Activated naive CD8-positive, alpha-beta T cell treated with anti-CD3 and anti-CD28 coated beads, Interleukin-2, amount 50 U/mL, for 24 hours (primary cell): ENCODE measurements at places on chromosomes 3 and 15.

- H3K4me1 ChIP-seq = peaks cover 30% of the 10 kb centered on the region
- no peaks in the 10 kb centered on the region for H3K27me3 ChIP-seq
- no peak overlapping the region for H3K4me3 ChIP-seq
- peaks cover 90% of the 10 kb centered on the region for H3K36me3 ChIP-seq
- DNase-seq = no peak
Measured at GRCh38 chr15:25401501-25401900, 37.3 kb downstream of the UBE3A start.

GRCh38 chr3:102398176-102398575 lies 36.6 kb upstream of the ZPLD1 start:
- H3K27ac ChIP-seq = no peak overlapping the region
- no peaks in the 10 kb centered on the region for H3K27me3 ChIP-seq
- H3K36me3 ChIP-seq = no peaks in the 10 kb centered on the region
- H3K4me1 ChIP-seq = no peaks in the 10 kb centered on the region
- no peak for DNase-seq

- H3K4me3 ChIP-seq = no peak overlapping the region
- H3K4me1 ChIP-seq = peaks cover 68% of the 10 kb centered on the region
- DNase-seq = peak; percentile 69
- peaks cover 29% of the 10 kb centered on the region for H3K36me3 ChIP-seq
- no peaks in the 10 kb centered on the region for H3K27me3 ChIP-seq
Measured at GRCh38 chr3:71063773-71064290, 519.7 kb downstream of the FOXP1 start.

- H3K36me3 ChIP-seq = no peaks in the 10 kb centered on the region
- H3K27me3 ChIP-seq = no peaks in the 10 kb centered on the region
Measured at GRCh38 chr3:177499779-177500423, 302.6 kb upstream of the TBL1XR1 start.

DNA sequence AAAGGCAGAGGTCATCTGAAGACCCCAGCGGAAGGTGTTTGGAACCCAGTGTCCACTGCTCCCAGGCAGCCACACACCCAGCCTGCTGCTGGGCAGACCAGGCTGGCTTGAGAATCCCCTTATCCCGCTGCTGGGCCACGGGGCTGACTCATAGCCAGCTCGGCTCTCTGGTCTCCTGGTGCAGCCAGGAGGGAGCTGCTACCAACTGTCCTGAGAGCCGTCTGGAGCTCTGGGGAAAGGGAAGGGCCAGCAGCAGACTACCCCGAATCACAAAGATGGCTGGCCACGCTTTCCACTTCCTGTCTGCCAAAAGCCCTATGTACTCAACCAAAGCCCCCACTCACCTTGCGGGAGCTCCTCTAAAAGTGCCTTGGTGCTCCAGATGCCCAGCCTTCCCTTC lies 38.3 kb downstream of the WHAMM start:
- H3K27me3 ChIP-seq = peaks cover 3% of the 10 kb centered on the region
- no peaks in the 10 kb centered on the region for H3K36me3 ChIP-seq
- DNase-seq = no peak
- H3K4me3 ChIP-seq = no peak overlapping the region

GRCh38 chr3:54020436-54020835 lies 101.9 kb upstream of the CACNA2D3 start:
- H3K27me3 ChIP-seq = peaks cover 2% of the 10 kb centered on the region
- H3K27ac ChIP-seq = no peak overlapping the region
- no peaks in the 10 kb centered on the region for H3K4me1 ChIP-seq
- DNase-seq = no peak

GRCh38 chr3:71203727-71204488 lies 379.6 kb downstream of the FOXP1 start:
- no peaks in the 10 kb centered on the region for H3K27me3 ChIP-seq
- H3K36me3 ChIP-seq = peaks cover 10% of the 10 kb centered on the region
- no peak for DNase-seq
